Small intestine (tissue), 16 donors: ENCODE measurements at places on chromosomes 4 and X.

- no peak for DNase-seq
Measured at GRCh38 chr4:86916392-86916791, 18.4 kb upstream of the AFF1 start.

DNA sequence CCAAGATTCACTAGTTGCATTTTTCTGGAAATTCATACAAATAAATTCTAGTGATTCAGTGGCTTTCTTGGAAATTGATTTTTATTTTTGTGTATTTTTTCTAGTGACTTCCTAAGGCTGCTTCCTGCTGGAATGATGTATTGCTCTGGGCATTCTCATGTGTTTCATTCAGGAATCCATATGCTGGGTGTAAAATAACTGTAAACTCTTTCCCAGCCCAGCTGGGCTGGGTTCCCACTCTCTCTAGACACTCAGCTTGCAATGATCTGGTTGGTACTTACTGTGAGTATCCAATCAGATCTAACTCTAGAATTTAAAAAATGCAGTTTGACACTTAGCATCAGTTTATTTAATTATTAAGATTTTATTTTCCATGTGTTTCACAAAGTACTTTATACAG, 882.2 kb downstream of the STIM2 start:
- DNase-seq = no peak

DNA sequence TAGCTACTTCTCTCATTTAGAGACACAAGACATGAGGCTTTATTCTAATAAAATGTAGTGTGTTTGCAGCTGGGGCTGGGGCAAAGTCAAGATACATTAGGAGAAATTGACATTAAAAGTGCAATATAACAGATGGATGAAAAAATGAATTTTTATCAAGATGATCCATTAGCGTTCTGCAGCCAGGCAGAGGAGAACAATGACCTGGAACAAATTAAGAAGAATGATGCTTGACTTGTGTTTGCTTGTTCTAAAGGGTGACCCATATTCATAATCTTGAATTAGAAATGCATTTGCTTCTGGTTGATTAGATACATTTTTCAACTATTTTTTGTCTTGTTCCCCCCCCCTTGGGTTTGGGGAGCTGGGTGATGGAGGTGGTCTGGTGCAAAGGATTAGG, 439.5 kb upstream of the BOD1L1 start:
- DNase-seq = no peak

DNA sequence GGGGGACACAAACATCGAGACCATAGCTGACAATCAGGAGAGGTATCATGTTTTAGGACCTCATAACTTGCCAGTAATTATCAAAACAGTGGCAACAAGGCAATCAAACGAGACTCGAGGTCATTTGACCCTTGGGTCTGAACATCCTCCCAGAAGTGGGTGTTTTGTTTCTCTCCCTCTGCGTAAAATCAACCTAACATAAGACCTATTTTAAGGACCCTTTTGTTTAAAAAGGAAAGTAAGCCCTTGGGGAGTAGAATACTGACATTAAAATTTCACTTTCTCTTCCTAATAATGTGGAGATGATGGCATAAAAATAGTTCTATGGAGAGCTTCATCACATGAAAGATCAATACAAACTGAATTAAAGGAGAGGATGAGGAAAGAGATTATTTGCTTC, 106.2 kb upstream of the PUDP start:
- no peak for DNase-seq

- DNase-seq = no peak
Measured at GRCh38 chrX:113289503-113289902, 448.9 kb upstream of the AMOT start.

DNA sequence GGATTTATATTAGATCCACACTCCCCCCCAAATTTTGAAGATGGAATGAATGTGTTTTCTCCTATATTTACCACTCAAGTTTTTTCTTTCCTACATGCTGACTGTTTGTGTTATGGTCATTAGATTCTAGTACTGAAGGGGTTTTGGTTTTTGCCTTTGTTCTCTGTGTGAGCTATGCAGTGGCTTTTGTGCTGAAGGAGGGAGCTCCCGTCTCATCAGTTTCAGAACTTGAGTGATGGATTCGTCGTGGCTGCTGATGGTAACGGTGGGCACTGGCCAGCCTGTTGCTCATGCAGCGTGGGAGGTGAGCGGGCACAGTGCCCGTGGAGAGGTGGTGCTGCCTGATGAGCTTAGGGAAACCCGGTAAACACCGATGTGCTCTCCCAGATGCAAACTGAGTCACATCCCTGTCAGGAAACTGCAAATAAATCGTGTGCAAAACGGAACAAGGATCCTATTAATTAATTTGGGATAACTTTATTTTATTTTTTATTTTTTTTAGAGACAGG, 101.5 kb downstream of the SORBS2 start:
- no peak for DNase-seq

- no peak for DNase-seq
Measured at GRCh38 chr4:175048906-175049305, 130.7 kb downstream of the ADAM29 start.

DNA sequence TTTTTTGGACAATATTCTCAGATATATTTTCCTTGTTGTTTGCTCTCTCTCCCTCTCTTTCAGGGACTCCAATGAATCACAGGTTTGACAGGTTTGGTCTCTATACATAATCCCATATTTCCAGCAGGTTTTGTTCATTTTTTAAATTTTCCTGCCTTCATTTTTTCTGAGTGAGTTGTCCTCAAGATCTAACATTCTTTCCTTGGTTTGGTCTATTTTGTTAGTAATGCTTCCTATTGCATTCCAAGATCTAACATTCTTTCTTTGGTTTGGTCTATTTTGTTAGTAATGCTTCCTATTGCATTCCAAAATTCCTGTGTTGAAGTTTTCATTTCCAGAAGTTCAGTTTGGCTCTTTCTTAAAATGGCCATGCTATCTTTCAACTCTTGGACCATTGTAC, 45.3 kb upstream of the ZMAT1 start:
- no peak for DNase-seq

DNA sequence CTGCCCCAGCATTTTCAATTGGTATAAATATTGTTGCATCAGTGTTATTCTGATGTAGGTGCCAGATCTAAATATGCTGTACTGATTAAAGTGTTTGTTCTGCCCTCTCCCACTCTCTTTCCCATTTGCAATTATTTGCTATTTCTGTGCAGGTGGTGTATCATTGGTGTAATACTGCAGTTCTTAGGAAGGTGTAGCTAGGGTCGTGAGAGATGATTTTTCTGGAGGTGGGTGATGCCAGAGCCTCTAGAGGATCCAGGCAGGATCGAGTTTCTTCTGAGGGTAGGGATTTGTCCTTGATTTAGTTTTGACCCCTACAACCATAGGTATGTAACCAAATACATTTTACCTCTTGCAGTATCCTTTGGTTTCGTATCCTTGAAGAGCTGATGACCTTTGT, 1.9 kb downstream of the SMAD1 start:
- peak; percentile 18 for DNase-seq

- DNase-seq = no peak
Measured at GRCh38 chr4:41106694-41107419, 107.5 kb downstream of the APBB2 start.

- DNase-seq = no peak
Measured at GRCh38 chr4:105622269-105622668, 69.8 kb downstream of the ARHGEF38 start.

DNA sequence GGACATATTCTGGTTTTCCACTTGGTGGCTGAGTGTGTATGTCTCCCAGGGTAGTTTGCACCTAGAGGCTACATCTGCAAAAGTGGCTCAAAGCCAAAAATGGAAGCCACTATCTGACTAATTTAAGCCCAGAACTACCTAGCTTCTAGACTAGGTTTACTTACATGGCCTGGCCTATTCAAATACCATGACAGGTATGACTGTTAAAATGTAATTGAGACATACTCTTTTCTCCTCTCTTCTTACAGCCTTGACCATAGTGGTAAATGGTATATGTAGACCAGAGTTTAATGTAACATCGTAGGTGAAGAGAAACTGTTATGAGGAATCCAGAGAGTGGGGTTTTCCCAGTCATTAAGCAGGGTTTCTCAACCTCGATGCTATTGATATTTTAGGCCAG, 2.6 kb upstream of the TRPC5 start:
- DNase-seq = no peak

GRCh38 chrX:18149454-18149853, 71.2 kb downstream of the BEND2 start:
- DNase-seq = no peak

GRCh38 chr4:68184923-68185322, 55.3 kb upstream of the TMPRSS11F start:
- no peak for DNase-seq

- DNase-seq = no peak
Measured at GRCh38 chr4:162610116-162610515, 446.3 kb upstream of the FSTL5 start.

- no peak for DNase-seq
Measured at GRCh38 chr4:6105311-6105911, 87.2 kb upstream of the C4orf50 start.

GRCh38 chr4:52173470-52174045, 122.5 kb downstream of the SPATA18 start:
- DNase-seq = no peak

DNA sequence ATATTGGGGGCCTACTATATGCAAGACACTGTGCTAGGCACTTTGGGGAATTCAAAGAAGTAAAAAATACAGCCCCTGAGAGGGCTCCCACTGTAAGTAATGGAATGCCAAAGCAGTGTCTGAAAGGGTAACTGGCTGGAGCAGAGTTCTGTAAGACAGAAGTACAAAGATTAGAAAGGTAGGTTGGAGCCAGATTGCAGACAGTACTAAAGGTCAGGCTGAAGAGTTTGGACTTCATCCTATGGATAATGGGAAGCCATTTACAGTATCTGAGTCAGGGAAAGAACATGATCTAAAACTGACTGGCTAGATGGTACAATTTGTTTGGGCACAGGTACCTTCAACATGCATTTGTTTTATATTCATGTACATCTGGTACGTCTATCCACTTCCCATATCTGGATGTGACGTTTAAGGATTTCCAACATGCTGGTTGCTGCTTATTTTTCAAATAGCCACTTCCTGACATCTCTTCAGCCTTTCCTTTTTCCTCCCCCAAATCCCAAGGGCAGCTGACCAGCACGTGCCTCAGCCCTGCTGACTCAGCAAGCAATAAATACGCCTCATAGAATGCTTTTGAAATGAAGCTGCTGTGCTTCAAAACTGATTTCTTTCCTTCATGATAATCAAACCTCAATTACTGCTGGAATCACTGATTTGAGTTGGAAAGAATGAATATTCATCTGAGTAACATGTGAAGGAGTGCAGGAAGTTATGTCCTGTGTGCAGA, 9.5 kb downstream of the ENOX2 start:
- peak; percentile 68 for DNase-seq

GRCh38 chrX:6810776-6811175, 275.9 kb upstream of the VCX3A start:
- no peak for DNase-seq

DNA sequence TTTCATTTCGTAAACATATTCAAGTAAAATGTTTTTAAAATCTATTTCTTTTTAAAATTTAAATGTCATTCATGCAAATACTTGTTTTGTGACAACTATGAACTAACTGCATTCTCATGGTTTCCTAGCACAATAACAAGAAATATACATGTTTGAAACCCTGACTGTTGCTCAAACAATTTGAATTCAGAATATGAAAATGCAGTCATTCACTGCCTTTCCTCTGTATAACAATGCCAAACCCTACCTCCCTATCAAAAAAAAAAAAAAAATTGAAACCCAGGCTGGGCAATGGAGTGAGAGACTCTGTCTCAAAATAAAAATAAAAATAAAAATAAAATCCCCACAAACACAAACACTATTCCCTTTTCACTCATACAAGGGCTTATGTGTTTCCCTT, 42.1 kb downstream of the MAB21L2 start:
- DNase-seq = no peak

DNA sequence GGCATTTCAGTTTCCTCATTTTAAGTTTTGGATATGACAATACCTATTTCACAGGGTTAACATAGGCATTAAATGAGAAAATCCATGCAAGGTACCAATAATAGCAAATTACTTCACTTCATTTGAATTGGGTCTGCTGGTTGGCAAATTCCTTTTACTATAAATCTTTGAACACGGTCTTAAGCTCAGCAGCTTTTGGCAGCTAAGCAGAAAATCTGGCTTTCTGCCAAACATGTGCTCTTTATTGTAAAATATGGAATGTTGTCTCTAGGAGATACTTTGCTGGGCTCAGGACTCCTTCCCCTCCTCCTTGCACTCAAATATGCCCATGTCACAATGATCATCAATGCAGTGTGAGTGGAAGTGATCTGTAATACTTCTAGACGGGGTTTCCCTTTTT, 16.8 kb upstream of the DMP1 start:
- peak; percentile 18 for DNase-seq

GRCh38 chr4:41442810-41443209, 95.1 kb upstream of the LIMCH1 start:
- DNase-seq = no peak

- peak; percentile 15 for DNase-seq
Measured at GRCh38 chrX:140762061-140762460, 52.5 kb downstream of the LINC00632 start.

DNA sequence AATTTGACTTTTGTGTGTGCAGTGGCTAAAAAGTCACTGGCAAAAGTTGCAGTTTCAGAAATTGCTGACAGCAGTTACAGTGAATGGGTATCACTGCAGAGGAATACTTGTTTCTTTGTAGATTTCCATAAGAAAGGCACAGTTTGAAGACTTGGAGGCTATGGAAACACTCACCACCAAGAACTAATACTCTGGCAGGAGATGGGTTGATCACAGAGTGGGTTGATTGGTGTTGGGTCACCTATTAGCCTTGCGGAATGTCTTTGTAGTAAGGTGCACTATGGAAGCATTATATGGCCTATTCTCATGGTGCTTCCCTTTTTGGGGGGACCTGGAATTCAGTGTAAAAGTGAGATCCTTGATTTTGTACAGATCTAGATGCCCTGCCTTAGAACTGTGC, 502.8 kb downstream of the CFAP47 start:
- DNase-seq = no peak

GRCh38 chr4:48085821-48086589, 48.0 kb downstream of the TXK start:
- peak; percentile 83 for DNase-seq

GRCh38 chrX:103446665-103447302, 70.4 kb downstream of the BEX3 start:
- DNase-seq = no peak

DNA sequence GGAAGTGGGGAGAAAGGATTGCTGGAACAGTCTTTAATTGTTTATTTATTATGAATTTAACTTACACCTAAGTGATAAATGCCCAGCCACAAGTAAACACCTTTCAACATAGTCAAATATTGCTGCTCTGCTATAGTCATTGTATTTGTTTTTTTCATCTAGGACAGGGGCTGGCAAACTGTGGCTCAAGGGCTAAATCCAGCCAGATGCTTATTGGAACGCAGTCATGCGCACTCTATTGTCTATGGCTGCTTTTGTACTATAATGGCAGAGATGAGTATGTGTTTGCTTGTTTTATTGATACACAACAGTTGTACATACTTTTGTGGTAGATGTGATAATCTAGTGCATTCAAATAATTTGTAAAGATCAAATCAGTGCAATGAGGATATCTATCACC, 95.3 kb downstream of the ZAR1 start:
- no peak for DNase-seq

GRCh38 chrX:4656419-4656818, 943.0 kb upstream of the PRKX start:
- DNase-seq = no peak
